ENCODE measurements at places on chromosomes 6 and 20.

- no peak for DNase-seq
These were observed 4.8 kb downstream of the SLC2A12 start for GRCh38 chr6:134047673-134048072.

GRCh38 chr6:129206821-129207220 lies 323.9 kb downstream of the LAMA2 start:
- DNase-seq = peak; percentile 71

- no peak for DNase-seq
These were observed 54.0 kb upstream of the TBXT start for GRCh38 chr6:166221636-166222035.

DNA sequence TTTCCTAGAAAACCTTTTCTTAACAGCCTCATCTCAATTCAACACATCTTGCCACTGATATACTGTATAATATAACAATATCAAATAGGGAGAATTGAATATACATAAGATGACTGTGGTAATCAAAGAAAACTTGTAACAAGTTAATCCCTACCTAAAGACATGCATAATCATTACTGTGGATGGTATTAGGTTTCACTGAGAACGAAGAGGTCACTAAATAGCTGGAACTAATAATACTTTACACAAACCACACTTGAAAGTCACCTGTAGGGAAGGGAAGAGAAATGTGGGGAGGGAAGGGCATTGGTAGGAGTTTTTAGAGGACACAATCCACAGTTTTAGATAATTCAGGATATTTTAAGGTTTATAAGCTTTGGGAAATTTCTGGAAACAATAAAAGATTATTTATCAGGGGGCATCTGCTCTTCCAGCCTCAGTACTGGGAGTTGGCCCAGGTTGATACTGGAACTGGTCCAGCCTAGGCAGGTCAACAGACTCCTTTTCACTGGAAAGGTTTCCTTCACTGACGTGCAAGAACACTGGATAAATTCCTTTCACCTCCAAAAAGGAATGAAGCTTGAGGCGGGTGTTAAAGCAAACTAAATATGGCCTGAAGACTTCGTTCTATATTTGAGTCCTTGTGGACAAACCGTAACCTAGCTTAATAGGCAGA lies 44.0 kb downstream of the MAP7 start:
- no peak for DNase-seq

GRCh38 chr6:151263967-151264366 lies 24.2 kb downstream of the AKAP12 start:
- DNase-seq = no peak

GRCh38 chr20:36606158-36607066 lies 833 bp downstream of the RAB5IF start:
- peak; percentile 26 for DNase-seq
